Tibial nerve (tissue), 4 donors: ENCODE measurements at places on chromosomes 1 and 21. TPM values are rescaled to one million over a fixed set of nuclear protein-coding genes. Genes with fewer than 3 reads are reported as not detected.

DNA sequence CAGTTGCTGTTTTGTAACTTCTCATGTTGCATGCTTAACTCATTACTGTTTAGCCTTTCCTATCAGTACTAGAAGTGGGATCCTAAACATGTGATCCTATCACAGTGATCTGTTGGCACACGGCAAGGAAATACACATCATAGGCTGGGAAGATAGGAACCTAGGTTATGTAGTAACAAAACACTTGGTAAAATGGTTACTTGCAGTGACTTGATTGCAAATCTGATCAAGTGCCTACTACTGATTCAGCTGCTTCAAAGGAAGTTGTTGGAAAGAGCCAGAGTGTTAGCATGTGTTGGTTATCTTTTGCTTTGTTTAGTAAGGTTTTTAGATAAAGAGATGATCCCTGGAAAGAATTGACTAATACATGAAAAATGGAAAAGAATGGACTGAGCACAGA lies 8.9 kb upstream of the VASH2 start:
- H3K4me3 ChIP-seq, result no peak overlapping the region
- no peaks in the 10 kb centered on the region for H3K4me1 ChIP-seq
- no peaks in the 10 kb centered on the region for H3K36me3 ChIP-seq
- no peaks in the 10 kb centered on the region for H3K27me3 ChIP-seq

- no peaks in the 10 kb centered on the region for H3K27me3 ChIP-seq
- no peak overlapping the region for H3K27ac ChIP-seq
- H3K36me3 ChIP-seq, result no peaks in the 10 kb centered on the region
- no peaks in the 10 kb centered on the region for H3K4me1 ChIP-seq
These were observed 19.5 kb downstream of the S100B start for GRCh38 chr21:46585191-46585953.

- H3K4me1 ChIP-seq, result no peaks in the 10 kb centered on the region
- DNase-seq, result no peak
- no peak overlapping the region for H3K27ac ChIP-seq
- H3K4me3 ChIP-seq, result no peak overlapping the region
These were observed 114.4 kb downstream of the CAMTA1 start for GRCh38 chr1:6899621-6900020.

DNA sequence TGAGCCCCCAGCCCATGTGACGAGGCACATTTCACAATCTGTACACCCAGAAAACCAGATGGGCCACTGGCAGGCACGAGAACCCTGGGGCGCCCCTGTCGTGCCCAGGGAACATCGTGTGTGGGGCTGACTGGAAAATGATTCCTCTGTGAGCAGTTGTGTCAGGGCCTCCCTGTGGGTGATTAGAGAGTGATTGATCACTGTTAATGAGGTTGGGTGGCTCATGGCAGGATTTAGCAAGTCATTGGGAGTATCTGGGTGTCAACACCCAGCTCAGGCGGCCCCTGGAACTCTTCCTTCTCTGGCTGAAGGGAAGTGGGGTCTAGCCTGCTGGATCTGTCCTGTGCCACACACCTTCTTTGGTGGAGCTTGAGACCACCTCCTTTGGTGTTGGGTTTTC lies 5.7 kb downstream of the GRHL3 start:
- H3K4me1 ChIP-seq, result peaks cover 18% of the 10 kb centered on the region
- H3K27me3 ChIP-seq, result peaks cover 27% of the 10 kb centered on the region
- DNase-seq, result no peak
- H3K27ac ChIP-seq, result no peak overlapping the region

AMY2A gene
- total RNA-seq, result 1.8 TPM

DNA sequence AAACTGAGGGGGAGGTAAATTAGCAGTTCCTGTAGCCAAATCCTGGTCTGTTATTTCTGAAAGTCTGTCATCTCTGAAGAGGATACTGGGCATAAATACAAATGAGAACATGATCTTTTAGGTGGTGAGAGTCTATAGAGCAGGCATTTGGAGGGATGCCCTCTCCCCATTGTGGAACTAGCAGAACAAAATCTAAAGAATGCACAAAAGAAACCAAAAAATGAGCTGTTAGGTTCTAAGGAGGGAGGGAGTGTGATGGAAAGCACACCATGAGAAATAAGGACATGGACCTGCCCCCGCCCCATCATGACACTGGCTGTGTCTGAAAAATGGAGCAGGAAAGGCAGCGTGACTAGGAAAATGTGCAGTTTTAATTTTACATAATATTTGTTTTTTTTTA lies 262.0 kb downstream of the KIF26B start:
- H3K4me1 ChIP-seq, result peaks cover 9% of the 10 kb centered on the region
- no peak overlapping the region for H3K4me3 ChIP-seq
- H3K27me3 ChIP-seq, result no peaks in the 10 kb centered on the region
- DNase-seq, result no peak

RBP7 gene
- 41.7 TPM for total RNA-seq
